ENCODE measurements at places on chromosomes 7 and 10.

DNA sequence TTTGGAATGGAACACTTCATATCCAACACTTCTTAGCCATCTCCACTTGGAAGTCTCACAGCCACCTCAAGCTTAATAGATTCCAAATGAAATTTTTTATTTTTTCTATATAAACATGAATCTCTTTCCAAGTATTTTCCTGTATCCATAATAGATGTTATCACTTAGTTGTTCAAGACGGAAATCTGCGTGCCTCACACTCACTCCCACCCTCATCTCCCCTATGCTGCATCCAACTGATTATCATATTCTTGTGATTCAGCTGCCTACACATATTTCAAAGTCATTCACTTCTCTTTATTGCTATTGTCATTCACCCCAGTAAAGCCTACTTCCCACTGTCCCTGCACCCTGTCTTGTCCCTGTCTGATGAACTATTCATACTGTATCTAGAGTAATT is 70.2 kb upstream of the MKX start:
- DNase-seq, result no peak

DNA sequence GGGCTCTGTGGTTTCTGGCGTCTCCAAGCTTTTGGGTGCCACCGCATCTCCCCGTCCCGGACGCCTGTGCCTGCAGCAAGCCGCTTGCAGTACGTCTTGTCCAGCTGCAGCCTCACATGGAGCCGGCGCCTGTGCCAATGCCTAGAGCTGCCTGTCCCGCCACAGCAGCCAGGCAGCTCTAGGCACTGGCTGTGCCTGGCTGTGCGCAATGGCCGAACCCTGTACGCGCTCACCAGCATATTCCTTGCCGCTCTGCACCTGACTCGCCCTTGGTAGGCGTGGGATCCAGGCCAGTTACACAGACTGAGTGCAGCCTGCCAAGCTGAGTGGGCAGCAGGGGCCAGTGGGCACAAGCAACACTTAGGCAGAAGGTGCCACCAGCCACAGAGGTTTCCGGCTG is 381.2 kb upstream of the SORCS1 start:
- no peak for DNase-seq

- DNase-seq, result no peak
Measured at GRCh38 chr10:114239117-114239993, at the start of gene VWA2. Gene VWA2 (plus strand): TSS chr10:114239254. CDS start chr10:114248714, 9,460 bp downstream.

- no peak for DNase-seq
Measured at GRCh38 chr10:99966306-99966705, 43.4 kb downstream of the DNMBP start.

GRCh38 chr10:33176688-33177087 is 157.8 kb downstream of the NRP1 start:
- no peak for DNase-seq

DNA sequence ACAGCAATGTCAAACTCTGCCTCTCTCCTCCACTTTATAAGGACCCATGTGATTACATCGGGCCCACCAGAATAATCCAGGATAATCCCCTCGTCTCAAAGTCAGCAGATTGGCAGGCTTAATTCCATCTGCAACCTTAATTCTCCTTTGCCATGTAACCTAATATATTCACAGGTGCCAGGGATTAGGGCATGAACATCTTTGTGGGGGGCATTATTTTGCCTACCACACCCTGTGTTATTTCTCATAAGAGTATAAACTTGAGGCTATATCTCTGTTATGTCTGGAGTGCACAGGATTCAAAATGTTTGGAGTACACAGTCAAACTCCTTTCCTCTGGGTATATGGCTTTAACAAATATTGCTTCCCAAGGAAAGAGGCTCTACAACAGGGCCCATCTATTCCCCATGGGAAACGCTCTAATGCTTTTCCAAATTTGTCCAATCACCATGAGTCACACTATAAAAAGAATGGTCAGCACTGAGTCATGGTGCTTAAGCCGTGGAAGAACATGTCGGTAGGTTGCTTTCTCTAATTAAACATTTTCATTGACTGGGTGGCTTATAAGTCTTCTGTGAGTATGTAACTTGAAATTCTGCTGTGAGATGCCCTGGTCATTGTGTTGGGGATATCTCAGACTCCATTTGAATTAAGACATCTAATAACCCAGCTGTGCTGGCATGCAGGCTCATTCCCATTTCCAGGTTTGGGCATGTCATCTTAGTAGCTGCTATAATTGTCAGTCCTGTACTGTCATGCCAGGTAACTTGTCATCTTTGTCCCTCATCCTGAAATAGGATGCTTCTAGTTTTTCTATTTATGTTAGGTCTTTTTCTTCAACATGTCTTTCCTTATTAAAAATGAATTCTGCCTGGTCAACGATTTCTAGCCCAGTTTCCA is 11.5 kb upstream of the AKR1B10 start:
- peak; percentile 45 for DNase-seq

DNA sequence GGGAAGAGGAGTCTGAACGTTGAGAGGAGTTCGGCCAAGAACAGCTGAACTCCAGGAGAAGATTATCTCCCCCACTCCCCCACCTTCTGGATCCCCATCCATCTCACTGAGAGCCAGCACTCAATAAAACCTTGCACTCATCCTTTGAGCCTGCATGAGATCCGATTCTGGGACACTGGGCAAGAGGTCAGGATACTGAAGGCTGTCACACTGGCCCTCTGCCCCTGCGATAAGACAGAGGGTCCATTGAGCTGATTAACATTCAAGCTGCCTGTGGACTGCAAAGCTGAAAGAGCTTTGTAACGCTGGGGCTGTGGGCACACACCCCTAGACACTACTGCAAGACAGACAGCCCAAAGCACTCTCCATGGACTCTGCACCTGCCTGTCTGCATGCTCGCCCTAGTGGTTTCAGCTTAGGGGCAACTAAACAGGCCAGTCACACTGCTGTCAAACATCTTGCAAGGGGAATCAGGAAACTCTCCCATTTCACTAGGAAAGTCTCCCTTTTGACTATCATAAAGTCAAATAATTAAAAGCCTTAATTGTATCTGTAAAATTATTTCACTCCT is 42.3 kb upstream of the CNTNAP2 start:
- DNase-seq, result no peak

DNA sequence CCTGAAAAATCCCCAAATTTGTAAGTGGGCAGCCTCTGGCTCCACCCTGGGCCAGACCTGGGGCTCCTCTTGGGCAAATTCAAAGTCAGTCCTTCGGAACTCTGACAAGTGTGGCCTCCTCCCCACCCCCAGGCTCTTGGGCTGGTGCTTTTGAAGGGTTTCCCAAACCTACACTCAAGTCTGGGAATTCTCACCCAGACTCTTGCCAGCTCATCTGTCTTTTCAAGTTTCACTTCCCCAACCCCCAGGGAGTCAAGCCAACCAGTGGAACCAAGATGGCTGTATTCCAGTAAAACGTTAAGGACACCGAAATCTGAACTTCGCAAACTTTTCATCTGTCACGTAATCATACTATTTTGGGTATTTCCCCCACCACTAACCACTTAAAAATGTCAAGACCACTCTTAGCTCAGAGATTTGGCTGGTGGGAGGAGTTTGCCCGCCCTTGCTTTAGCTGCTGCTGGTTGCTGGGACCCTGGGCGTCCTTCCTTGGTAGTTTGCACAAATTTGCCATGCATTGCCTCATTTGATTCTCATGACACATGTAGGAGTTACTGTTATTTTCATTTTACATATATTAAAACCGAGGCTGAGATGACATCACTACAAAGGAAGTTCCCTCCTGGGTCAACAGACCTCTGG is 1.7 kb upstream of the MYO1G start:
- DNase-seq, result peak; percentile 98

- DNase-seq, result no peak
Measured at GRCh38 chr7:11212816-11213215, 239.1 kb downstream of the PHF14 start.

DNA sequence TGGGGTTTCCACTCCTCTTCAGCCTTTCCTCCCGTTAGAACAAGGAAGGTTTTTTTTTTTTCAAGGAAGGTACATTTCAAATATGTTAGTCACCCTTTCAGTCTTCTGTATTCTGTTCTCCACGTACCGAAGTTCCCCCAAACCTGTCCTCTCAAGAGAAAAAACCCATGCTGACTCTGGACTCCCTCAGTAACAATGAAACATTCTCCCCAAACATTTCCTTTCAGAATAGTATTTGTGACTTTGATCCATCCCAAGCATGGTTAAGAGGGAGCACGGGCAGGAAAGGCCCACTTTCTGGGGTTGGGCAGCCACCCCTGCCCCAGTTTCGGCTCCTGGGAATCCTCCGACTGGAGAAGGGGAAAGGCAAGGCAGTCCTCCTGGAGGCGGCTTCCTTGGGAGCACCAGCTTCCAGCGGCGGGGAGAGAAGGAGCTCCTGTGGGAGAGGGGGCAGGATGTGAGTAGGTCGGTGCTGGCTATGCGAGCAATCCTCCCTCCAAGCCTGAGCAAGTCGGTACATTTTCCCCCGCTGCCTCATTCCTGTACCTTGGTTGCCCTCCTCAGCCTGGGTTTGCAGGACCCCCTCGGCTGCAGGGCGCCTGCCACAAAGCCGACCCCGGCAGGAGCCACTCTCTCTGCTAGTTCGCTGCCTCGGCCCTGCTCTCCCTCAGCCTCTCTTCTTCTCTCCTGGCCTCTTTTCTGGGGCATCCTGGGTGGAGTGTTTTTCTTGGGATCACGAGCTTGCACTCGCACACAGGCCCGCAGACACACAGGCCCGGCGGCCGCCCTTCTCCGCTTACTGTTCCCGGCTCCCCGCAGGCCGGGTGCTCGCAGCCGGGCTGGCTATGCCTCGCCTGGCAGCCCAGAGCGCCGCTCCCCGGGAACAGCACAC is 2.1 kb upstream of the HOXA1 start:
- DNase-seq, result no peak

- DNase-seq, result peak; percentile 73
Measured at GRCh38 chr7:143003393-143004051, 23.4 kb downstream of the OR9A2 start.

DNA sequence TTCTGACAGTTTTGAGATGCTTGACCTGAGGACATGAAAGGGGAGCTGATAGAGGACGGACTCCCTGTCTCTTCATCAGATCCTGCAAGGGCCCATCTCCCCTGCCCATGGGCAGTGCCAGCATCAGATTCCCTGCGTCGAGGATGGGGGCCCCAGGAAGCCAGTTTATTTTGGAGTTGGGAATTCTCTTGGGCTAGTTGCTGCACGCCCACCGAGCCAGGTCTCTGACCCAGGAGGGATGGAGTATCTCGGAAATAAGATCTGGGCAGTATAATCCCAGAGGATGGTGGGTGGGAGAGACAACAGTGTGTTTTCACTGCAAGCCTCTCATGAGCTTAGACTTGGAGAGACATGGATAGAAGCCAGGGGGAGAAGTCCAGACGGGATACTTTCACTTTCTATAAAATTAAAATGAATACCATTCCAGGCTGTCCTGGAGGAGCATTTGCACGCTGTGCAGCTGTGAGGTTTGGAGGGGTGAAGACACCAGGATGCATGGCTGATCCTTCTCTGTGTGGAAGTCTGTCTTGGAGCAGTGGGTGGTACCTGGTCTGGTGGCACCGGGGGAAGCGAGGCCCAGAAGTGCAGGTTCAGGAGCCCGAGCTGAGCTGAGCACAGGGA is 25.8 kb downstream of the DOCK1 start:
- no peak for DNase-seq

DNA sequence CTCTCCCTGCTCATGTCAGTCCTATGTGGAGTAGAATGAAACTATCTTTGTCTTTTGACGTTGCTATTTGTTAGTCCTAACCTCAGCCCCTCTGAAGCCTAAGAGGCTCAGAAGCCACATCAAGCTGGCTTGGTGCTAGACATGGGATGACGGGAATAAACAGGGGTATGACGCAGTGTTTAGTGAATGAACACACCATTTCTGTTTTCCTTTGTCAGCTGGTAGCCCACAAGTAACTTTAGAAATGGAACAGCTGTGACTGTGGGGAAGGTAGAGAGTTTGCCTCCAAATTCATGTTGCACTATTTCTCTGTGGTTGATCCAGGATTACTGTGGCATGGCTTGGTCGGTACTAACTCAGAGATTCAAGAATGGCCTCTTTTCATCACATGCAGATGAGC is 31.3 kb downstream of the COX15 start:
- DNase-seq, result no peak

DNA sequence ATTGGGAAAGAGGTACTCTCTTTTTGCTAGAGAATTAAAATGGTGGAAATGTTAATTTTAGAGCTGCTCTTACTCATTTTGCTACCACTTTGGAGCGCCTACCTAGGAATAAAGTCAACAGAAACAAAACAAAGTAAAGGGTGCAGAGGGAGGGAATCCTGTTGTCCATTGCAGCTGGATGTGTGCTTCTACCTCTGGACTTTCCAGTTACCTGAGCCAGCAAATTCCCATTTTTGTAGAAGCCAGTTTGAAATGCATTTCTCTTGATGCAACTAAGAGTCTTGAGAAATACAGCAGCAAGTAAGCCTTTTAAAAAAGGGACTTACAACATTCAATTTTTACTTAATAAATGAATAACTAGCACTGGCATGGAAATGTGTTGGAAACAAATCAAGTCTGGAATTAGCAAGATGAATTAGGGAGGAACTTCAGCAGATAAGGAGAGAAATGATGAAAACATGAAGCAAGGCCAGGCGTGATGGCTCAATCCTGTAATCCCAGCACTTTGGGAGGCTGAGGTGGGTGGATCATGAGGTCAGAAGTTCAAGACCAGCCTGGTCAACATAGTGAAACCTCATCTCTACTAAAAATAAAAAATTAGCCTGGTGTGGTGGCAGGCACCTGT is 113.5 kb upstream of the CTTNBP2 start:
- no peak for DNase-seq

- peak; percentile 76 for DNase-seq
Measured at GRCh38 chr7:83936056-83936708, 258.4 kb downstream of the SEMA3A start.

DNA sequence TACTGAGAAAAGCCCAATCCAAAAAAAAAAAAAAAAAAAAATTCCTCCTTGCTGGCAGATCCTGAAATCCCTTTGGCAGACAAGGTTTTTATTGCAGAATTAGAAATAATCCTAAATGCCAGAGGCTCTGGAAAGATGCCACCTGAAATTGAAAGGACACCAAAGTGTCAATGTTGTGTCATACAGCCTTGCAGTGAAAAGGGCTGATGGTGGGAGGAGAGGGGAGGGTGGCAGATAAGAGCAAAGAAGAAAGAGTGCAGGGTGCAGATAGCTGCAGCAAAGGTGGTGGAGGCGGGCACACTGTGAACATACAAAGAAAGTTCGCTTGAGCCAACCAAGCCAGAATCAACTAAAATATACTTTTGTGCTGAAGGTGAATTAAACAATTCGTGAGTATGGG is 8.2 kb upstream of the OPTN start:
- no peak for DNase-seq

DNA sequence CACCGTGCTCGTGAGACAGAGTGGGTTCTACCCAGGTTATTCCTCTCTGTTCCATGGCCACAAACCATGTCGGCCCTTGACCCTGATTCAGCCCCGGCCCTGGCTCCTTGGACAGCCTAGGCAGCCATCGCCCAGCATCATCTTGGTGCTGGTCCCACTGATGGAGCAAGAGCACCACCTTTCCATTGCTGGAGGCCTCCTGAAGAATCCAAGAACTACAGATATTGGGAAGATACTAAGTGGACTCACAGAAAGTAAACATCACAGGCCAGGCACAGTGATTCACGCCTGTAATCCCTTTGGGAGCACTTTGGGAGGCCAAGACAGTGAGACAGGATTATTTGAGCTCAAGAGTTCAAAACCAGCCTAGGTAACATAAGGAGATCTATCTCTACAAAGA is 125.1 kb downstream of the NT5C2 start:
- no peak for DNase-seq

- DNase-seq, result peak; percentile 75
Measured at GRCh38 chr7:47945261-47946015, 2.8 kb downstream of the PKD1L1 start.

- no peak for DNase-seq
Measured at GRCh38 chr10:83932245-83932644, 207.1 kb upstream of the GHITM start.

- no peak for DNase-seq
Measured at GRCh38 chr7:69374044-69374425, 224.2 kb upstream of the AUTS2 start.

Measured in NB4 (cell line).